ENCODE measurements at places on chromosomes 11 and 22.

DNA sequence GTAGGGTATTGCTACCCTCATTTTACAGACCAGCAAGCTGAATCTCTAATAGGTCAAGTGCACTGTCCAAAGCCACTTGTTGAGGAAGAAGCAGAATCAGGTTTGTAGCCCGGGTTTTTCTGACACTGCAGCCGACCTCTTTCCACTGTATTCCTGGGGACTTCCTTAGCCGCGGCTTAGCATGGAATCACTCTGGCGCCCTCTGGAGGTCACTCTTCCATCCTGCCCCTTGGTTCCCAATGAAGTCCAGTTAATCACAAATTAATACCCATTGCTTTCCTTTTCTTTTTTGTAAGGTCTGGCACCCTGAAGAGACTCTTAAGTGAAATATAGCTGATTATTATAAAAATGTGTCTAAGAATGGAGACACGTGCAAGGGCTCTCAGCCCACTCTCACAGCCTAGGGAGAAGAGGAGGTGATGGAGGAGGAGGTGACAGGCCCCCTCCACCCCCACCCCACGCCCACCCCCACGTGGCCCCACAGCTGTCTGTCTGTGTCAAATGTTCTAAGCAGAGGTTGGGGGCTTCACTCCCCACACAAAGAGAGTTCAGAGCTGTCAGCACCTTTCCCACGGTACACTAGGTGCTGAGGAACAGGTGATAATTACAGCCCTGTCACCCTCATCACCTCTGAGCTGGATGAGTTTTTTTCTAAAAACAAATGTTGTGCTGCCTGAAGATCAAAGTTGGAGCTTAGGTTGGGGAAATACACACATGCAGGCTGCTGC, 57.7 kb upstream of the DRD2 start:
- ATAC-seq: peak; percentile 98

- ATAC-seq: no peak
Observed at GRCh38 chr11:117929916-117930570, 841 bp upstream of the TMPRSS13 start.

- no peak for ATAC-seq
Observed at GRCh38 chr11:19060629-19061028, at the start of gene MRGPRX2. Gene MRGPRX2 (minus strand): TSS chr11:19060717. CDS start chr11:19056402, 4,315 bp downstream.

DNA sequence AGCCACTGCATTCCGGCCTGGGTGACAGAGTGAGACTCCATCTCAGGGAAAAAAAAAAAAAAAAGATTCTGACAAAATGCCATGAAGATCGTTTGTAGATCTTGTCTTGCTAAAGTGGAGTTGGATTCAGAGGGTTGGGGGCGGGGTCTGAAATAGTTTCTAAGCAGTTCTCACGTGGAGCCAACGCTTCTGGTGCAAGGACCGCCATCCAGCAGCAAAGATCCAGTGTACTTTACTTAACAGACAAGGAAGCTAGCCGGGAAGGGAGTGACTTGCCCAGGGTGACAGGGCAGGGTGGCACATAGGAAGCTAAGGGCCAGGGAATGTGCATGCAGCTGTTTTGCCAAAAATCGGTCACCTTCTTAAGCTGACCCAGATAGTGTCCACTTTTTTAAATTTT, 27.4 kb downstream of the APOL1 start:
- ATAC-seq: no peak

DNA sequence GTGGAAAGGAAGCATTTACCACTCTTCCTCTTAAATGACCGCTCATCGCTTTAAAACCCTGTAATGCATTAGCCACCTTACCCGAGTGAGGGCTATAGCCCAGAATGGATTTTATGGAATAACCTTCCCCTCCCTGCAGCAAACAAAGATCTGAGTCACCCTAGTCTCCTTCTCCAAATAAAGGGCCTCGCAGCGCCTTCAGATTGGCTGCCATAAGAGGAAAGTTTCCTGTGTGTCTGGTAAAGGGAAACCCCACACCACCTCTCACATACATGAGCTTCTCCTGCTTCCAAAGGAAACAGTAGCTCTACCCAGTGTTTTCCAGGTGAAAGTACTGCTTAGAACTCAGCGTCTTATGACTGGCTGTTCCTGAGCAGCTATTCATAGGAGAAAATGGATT, 47.8 kb downstream of the PPP2R1B start:
- peak; percentile 72 for ATAC-seq

DNA sequence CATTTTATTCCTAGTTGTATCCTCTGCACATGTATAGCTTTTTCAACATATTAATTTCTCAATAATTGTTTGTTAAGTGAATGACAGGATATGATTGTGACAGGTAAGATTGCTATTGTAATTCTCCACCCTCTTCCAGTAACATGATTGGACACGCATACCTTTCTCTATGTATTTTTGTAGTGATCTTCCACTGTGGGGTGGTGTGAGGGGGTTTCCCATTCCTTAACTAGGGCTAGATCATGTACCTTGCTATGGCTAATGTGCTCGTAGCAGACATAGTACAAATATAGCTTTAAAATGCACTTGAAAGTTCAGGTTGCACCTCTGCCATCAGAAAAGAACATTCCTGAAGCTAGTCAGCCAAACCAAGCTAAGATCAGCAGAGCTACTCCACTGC, 2392.8 kb upstream of the RAG2 start:
- no peak for ATAC-seq

DNA sequence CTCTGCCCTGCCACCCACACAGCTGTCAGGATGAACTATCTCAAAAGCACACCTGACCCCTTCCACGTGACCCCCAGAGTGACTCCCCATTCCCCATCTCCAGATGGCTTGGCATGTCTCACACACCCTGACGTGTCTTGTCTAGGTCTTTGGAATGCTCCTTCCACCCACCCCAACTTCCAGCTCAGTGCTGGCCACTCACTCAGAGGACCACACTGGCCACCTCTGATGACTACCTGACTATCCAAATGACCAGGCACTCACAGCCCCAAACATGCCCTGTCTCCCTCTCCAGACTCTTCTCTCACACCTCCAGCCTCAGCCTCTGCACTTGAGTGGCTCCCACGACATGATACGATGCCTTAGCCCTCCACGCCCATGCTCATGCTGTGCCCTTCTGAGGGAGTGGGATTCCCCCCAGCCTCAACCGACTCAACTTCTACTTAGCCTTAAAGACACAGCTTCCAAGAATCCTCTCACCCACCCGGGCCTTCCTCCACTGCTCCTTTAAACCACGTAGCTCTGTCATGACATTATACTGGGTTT, 259.4 kb downstream of the BUD13 start:
- no peak for ATAC-seq

DNA sequence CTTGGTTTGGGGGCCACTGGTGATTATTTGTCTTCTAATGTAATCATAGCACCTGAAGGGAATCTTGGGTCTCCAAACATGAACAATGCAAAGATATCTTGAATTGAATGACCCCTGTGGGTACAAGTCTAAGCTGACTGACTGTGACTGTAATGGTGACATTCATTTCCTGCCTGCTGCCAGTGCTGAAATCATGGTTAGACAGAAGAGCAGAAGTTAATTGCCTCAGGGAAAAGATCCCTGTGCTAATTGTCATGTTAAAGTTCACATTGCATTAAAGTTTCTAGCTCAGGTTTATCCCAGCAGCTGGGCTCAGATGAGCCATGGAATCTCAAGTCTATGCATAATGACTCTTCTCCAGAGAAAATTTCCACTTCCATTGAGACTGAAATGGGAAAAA, 772.0 kb downstream of the ETS1 start:
- no peak for ATAC-seq

DNA sequence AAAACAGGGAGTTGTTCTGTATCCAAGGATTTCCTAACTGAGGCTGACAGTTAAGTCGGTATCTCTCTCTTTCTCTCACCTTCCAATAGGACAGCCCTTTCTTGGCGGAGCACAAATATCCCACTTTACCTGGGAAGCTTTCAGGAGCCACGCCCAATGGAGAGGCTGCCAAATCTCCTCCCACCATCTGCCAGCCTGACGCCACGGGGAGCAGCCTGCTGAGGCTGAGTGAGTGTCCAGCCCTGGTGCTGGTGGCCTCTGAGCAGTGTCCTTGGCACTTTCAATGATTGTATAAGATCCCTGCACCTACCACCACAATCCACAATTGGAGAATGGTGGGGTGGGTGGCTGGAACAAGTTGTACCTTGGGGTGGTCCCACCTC, 33.7 kb downstream of the CYB5R2 start:
- ATAC-seq: no peak

DNA sequence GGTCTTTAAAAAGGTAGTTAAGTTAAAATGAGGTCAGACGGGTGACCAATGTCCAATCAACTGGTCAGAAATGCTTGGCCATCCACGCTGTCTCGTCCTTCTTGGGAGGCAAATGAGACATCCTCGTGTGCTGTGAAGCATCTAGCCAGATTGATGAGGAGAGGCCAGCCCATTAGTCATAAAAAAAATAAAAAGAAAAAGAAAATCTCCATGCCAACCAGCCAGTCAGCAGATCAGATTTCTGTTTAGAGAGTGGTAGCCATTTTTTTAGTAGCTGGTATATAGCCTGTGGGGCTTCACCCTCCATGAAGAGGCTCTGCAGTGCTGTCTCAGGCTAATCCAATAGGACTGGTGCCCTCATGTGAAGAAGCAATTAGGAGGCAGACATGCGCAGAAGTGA, 343.1 kb upstream of the SYN3 start:
- no peak for ATAC-seq

GRCh38 chr11:76689313-76690260, 19.0 kb upstream of the LRRC32 start:
- no peak for ATAC-seq

DNA sequence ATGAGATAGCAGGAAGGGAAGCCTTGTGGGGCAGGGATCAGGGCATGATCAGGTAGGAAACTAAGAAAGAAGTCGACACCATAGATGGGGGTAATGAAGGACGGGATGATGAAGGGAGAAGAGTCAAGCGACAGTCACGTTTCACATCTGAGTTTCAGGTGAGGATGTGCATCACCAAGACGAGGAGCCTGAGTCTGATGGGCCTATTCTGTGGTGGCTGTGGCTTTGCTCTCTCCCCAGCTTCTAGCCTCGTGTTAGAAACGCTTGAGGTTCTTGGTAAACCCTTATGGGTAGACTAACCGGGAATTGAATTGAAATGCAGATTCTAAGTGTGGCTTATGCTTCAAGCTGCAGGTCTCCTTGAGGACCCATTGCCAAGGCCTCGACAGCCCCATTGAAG, 45.6 kb upstream of the LMO1 start:
- ATAC-seq: no peak

DNA sequence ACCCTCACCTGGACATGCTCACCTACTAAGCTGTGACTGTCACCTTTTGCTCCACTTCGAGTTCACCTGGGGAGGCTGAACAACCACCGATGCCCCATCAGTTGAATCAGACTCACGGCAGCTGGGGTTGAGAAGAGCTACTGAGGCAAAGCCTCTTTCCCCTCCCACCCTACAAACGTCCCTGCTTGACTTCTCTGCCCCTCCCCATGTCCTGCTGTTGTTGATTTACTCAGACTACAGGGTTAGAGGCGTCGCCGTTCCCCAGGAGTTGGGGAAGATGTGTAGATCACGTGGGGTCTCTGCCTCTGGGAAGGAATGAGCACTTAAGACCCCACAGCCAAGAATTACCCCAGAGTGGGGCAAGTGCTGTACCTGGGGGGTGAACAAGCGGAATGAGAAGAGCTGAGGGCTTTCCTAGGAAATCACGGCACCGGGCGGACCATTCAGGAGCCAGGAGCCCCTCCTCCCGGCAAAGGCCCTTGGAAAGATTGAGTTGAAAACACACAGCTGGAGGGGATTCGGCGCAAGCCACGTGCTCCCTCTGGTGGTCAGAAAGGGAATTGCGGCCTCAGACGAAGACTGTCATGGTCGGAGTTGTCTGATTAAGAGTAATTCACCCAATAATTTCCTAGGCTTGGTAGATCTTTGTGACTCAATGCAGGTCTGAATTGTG, 7.0 kb downstream of the FXYD2 start:
- ATAC-seq: peak; percentile 85

GRCh38 chr22:49925525-49926128, 7.2 kb downstream of the CRELD2 start:
- no peak for ATAC-seq

- peak; percentile 94 for ATAC-seq
Observed at GRCh38 chr22:32204856-32205722, at the start of gene RFPL2. Gene RFPL2 (minus strand): TSS chr22:32205073. CDS start chr22:32202451, 2,622 bp downstream.

- peak; percentile 96 for ATAC-seq
Observed at GRCh38 chr11:46489656-46490560, 98.3 kb upstream of the CHRM4 start.

DNA sequence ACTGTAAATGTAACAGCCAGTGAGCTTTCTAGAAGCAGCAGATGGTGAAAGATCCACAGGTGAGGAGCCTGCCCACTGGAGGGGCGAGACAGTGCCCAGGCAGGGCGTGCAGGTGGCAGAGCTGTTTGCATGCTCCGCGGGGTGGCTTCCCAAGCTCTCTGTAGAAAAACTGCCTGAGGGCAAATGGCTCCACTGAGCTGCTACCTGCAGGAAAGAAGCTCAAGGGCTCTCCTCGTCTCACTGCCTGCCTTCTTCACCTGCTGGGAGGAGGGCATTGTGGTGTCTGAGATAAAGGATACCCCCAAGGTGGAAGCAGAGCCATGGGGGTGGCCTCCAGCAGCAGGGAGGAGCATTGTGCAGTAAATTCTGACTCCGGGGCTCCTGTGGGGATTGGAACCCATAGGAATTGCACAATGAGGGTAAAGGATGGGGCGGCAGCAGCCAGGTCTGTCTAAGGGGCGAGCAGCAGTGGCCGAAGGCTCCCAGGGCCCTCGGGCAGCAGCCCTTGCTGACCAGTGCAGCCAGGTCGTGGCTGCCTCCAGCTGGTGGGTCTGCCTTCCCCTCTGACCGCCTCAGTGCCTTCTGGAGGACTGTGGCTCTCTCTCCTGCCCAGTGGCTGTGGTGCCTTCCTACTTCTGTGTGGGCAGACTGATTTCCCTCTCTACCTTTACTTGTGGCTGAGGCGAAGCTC, 28.0 kb upstream of the CABP7 start:
- no peak for ATAC-seq

DNA sequence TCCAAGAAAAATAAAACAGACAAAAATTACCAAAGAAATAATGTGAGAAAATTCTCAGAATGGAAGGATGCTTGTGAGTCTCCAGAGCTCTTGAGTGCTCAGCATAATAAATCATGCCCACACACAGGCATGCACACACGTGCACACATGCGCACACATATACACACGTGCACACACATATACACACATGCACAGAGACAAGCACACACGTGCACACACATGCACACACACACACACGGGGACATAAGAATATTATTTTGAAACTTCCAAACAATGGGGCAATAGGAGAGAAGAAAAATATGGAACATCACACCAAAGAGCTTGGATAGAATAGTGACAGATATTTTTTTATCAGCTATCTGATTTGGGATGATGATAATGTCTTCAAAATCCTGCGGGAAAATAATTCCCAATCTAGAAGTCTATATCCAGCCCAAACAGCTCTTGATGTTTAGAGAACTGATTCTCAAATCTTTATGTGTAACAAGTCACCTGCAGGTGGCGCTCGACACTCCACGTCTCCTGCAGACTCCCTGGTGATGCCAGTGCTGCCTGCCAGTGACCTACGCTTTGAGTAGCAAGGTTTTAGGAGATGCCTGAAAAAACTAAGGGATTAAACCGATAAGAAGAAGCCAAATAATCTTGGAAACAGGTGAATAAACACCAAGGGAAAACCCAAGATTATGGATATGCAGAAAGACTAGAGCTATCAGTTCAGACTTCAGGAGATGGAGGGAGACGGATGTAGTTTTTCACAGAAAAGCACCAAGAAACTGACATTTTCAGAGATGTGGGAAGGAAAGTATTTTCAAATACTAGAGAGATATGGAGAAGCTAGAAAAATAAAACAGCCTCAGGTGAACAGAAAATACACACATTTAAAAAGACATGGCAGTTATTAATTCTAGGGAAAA, 743.6 kb downstream of the ETS1 start:
- peak; percentile 82 for ATAC-seq

GRCh38 chr22:49869086-49869830, 15.6 kb downstream of the ZBED4 start:
- no peak for ATAC-seq
